ENCODE measurements at places on chromosomes 6 and 20.

- DNase-seq = no peak
Measured at GRCh38 chr6:166317261-166318212, 9.3 kb upstream of the PRR18 start.

DNA sequence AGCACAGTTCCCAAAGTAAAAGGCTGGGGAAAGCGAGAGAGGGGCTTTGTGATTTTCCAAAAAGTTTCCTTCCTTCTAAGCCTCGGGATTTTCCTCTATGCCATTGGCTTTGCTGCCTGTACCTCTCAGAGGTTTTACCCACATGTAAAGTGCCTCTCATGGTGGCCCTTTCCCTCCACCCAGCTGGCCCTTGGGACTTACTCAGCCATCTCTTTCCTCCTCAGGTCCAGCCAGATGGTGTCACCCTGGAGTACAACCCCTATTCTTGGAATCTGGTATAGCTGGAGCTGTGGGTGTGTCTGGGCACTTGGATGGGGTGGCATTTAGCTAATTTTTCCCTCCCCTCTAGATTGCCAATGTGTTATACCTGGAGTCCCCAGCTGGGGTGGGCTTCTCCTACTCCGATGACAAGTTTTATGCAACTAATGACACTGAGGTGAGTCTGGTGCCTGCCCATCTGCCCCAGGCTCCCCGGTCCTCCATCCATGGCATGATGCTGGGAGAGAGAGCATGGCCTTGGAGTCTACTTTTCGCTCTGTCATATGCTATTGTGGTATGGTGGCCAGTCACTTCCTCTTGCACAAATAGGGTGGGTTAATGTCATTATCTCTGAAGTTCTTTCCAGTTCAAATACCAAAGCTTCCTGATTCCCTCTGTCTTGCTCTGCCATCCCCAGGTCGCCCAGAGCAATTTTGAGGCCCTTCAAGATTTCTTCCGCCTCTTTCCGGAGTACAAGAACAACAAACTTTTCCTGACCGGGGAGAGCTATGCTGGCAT lies 1.1 kb downstream of the CTSA start:
- no peak for DNase-seq

DNA sequence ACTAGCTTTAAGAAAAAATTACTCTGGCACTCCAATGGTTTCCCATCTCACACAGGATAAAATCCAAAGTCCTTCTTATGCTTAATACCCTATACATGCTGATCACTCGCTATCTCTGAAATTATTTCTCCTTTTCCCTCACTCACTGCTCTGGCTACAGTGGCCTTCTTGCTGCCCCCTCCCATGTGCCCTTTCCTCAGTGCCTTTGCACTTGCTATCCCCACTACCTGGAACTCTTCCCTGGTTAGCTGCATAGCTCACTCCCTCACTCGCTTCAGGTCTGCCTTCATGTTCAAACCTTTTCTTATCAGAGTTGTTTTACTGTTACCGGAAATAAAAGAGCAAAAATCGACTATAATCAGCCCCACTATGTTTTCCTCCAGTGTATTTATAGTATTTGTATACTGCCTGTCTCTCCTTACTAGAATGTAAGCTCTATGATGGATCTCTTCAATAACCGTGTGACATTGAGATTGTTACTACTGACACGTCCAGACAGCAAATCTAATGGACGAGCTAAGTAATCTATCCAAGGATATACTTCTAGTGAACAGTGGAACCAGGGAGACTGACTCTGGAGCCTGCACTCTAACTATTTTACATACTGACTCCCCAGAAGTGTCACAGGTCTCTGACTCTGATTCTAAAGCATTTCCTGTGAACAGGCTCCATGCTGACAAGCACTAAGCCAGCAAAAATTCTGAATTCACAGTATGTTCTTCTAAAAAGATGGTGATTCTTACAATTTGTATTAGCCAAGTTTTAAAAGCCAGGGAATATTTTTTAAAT lies 25.1 kb downstream of the FKBP5 start:
- no peak for DNase-seq

GRCh38 chr6:56911847-56912246 lies 43.1 kb upstream of the BEND6 start:
- DNase-seq = no peak

GRCh38 chr20:53773792-53774401 lies 180.3 kb upstream of the ZNF217 start:
- no peak for DNase-seq

DNA sequence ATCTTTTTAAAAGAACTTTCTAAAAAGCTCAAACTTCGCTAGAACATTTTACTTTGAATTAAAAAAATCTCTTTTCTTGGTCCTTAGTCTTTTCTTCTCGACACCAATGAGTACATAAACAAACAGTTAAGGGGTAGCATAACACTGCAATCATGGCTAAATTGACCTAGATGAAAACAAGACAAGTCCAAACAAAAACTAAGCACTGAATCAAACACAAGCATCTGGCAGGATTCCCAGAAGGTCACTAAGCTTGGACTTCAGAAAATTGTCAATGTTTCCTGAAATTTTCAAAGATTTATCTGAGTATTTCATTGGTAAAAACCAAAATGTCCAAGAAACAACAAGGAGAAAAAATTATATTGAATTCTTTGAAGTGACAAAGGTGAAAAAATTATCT lies 5.0 kb downstream of the COL21A1 start:
- DNase-seq = no peak

- no peak for DNase-seq
Measured at GRCh38 chr6:166202321-166202733, 34.7 kb upstream of the TBXT start.

- no peak for DNase-seq
Measured at GRCh38 chr6:159989492-159990480, 20.9 kb downstream of the IGF2R start.

GRCh38 chr6:47759364-47759763 lies 22.5 kb upstream of the OPN5 start:
- no peak for DNase-seq

- no peak for DNase-seq
Measured at GRCh38 chr6:39953076-39953618, 18.9 kb upstream of the MOCS1 start.

DNA sequence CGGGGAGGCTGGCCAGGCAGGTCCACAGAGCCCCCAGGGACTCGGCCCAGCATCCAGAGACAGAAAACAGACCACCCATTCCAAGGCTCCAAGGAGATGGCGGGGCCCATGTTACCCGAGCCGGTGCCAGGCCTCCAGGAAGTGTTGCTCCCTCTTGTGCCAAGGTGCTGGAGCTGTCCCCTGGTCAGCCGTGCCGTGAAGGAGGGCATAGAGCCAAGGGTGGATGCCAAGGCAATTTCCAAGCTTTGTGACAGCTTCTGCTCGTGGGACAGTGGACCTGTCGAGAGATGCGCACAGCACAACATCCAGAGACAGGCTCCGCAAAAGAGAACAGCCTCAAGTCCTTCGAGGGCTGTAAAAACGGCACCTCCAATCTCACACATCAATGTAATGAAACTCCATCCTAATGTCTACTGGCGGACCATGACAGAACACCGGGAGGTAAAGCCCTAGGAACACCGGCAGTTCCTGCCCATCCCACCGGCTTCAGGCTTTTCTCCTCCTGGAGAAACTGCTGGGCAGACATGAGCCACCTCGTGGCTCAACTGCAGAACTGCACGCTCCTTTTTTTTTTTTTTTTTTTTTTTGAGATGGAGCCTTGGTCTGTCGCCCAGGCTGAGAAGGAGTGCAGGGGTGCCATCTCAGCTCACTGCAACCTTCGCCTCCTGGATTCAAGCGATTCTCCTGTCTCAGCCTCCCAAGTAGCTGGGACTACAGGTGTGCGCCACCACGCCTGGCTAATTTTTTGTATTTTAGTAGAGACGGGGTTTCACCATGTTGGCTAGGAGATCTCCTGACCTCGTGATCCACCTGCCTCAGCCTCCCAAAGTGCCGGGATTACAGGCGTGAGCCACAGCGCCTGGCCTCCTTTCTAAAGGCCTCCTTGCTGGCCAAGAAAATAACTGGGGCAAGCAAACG lies 30.9 kb upstream of the AVP start:
- peak; percentile 32 for DNase-seq

DNA sequence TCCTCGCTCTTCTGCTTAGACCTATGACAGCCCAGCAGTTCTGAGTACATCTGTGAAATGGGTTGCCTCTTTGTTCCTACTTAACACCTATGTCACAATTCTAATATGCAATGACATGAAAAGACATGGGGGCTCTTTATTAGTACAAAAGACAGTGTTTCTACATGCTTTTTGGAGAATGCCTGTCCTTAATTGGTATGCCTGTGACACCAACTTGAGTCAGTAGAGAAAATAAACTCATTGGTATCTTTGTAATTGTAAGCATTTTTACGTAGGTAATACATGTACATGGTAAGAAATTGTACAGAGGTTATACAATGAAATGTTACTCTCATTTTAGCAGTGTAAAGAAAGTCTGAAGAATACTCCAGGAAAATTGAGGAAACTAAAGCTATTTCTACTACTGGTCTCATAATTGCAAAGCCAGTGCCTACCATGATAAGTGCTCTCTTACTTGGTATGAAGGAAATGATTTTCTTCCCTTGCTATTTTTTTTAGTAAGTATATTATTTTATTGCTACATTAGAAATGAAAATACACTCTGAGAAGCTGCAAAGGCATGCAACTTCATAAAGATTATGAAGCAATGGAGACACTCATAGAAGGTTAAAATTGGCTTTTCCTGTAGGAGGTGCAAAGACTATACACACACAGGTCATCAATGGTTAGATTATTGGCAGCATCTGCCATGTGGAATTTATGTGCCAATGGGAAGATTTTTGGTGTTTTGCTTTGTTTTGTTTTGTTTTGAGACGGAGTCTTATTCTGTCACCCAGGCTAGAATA lies 4.9 kb upstream of the EEF1A1 start:
- DNase-seq = no peak

GRCh38 chr6:134584847-134585516 lies 267.1 kb upstream of the SGK1 start:
- DNase-seq = peak; percentile 21

DNA sequence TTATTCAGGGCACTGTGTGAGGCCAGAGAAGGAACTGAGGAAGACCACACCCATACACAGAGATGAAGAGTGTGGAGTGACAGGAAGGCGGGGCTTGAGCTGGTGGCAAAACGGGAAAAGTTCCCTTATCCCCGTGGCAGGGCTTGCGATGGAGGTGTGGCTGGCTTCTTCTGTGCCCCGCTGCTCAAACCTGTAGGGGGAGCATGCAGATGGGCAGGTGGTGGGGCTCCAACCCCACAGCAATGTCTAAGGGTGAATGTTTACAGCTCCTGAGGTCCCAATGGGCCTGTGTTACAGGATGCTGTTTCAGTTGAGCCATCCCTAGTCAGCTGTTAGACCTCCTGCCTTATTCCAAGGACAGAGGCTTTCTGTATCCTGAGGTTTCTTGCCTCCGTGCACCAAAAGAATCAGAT lies 105.9 kb downstream of the LY86 start:
- no peak for DNase-seq

- no peak for DNase-seq
Measured at GRCh38 chr20:8097307-8097706, 34.8 kb upstream of the PLCB1 start.

- DNase-seq = no peak
Measured at GRCh38 chr6:47071681-47072080, 29.5 kb upstream of the ADGRF1 start.

GRCh38 chr20:56928007-56928406 lies 298.9 kb downstream of the TFAP2C start:
- DNase-seq = no peak

DNA sequence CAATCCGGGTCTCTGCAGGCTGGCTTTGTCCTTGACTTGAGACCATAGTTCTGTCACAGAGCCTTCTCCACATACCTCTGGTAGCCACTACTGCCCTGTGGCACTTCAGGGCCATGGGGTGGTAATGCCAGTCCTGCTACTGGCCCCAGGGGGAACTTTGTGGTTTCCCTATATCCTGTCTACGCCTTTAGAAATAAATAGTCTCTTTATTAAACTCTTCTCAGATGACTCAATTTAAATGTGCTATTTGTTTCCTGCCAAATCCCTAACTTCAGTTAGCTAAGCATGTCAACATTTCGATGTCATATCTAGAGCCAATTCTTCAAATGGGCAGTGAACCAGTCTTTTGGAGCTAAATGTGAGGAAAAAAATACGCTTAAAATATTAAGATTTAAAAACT lies 60.1 kb downstream of the SEL1L2 start:
- DNase-seq = no peak

DNA sequence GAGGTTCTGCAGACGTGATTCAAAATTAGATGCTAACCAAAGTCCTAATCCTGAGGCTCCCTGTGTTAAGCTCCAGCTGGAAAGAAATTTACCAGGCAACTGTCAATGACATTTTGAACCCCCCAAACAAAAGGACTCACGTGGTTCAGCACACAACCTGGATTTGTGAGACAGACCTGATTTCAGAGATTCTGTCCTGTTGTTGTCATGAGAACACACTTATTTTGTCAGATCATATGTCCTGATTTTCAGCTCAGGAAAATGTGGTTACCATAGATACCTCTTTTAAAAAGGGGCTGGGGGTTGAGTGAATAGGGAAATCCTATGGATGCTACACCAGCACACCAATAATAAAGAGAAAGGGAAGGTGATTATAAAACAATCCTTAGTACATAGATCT lies 61.6 kb downstream of the MTFR2 start:
- no peak for DNase-seq

- DNase-seq = no peak
Measured at GRCh38 chr6:52243282-52243893, 912 bp downstream of the IL17F start.

DNA sequence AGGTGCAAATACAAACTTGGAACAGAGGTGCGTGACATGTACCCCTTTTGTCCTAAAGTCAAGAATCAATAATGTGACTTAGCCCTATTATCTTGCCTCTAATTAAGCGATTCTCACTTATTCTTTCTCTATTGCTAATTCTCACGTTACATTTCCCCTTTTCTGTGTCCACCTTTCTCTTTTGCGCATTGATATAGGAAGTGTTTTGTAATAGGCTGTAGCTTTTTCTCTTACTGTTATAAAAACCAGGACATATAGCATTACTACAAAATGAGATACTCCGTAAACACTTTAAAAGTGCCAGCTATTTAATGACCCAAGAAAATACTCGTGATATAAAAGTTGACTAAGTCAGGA lies 669 bp upstream of the TMEM30A start:
- no peak for DNase-seq

- no peak for DNase-seq
Measured at GRCh38 chr20:38184101-38184500, 19.0 kb upstream of the TGM2 start.
